Activated CD8-positive, alpha-beta memory T cell treated with anti-CD3 and anti-CD28 coated beads for 4 hours (primary cell): ENCODE measurements at places on chromosomes 7 and 10.

GRCh38 chr10:1343176-1343575, 287.0 kb downstream of the WDR37 start:
- no peak for DNase-seq

DNA sequence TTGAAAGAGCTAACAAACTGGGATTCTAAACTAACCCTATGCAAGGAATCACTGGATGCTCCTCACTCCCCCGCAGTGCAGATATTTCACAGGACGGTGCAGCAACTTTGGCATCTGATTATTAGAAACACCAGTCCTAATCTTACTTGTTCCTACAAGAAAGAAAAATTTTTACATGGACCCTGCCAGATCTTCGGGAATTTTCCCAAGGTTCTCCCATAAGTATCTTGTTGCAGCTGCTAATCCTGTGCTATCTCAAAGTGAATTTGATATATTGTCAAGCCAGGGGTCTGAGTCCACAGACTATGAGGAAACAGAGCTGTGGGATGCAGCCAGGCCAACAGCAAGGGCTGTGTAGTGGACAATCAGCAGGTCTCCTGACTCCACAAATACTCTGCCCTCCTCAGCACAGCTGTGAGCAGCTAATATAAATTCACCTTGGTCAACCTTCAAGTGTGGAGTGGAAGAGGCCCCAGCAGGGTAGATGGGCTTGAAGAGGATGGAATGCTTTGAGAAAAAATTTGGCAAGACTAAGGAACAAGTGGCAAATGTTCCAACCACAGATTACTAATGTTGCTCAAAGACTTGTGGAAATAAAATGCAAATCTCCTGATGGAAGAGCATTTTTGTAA, 25.6 kb downstream of the VSTM4 start:
- no peak for DNase-seq

GRCh38 chr10:82564353-82565196, 689.6 kb downstream of the NRG3 start:
- DNase-seq, result no peak

DNA sequence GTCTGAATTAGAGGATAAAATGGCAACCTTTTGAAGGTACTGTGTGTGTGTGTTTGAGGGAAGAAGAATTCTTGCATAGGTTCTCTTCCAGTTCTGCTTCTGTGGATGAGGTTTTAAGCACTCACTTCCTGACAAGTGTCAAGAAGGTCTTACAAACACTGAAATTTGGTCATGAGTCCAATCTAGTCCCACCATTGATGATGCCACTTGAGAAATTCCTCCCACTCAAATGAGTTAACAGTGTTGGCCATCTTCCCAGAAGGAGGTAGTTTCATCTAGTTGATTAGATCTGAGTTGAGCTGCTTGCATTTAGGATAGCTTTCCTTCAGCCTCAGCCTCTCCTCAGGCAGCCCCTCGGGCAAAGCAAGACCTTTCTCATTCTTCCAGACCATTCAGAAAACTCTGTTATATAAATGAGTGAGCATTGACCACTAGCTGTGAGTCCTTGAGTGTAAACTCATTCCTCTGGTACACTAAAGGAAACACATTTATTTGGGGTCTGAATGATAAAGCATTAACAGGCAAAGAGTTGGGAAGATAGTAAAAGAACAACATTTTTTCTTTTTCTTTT, 189.5 kb downstream of the TRIL start:
- no peak for DNase-seq

- no peak for DNase-seq
These were observed 265.4 kb upstream of the C7orf33 start for GRCh38 chr7:148325208-148325607.

- no peak for DNase-seq
These were observed 1.7 kb downstream of the ELFN1 start for GRCh38 chr7:1671594-1672451.

GRCh38 chr10:89975771-89976170, 274.4 kb downstream of the KIF20B start:
- no peak for DNase-seq

DNA sequence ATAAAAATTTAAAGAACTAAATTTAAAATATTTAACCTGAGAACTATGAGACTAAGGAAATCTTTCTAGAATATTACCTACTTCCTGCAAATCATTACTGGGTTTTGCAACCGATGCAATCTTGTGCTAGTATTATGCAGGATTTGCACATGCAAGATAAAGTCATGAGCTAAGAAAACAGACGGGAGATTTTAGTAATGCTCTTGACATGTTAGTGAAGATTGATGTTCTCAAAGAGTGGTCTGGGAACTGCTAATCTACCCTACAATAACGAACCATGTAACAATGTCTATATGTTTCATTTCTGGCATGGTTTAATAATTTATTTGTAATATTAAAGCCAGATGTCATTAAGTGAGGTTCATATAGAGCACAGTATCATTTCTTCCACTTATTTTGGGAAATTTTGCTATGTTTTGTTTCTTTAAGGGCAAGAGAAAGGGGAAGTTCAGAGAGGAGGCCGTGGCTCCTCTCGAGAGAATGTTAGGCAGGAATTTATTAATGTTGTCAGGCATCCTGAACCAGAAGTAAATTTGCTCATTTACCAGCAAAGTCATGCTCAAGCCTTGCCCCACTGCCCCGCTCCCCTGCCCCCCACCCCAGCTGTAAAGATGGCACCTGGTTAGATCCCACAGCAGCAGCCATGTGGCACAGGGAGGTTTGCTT, 22.8 kb downstream of the LRRC17 start:
- DNase-seq, result no peak

- no peak for DNase-seq
These were observed 286.9 kb downstream of the PTEN start for GRCh38 chr10:88150339-88150738.

- DNase-seq, result no peak
These were observed 635.7 kb upstream of the ANKRD30A start for GRCh38 chr10:36489611-36490228.

DNA sequence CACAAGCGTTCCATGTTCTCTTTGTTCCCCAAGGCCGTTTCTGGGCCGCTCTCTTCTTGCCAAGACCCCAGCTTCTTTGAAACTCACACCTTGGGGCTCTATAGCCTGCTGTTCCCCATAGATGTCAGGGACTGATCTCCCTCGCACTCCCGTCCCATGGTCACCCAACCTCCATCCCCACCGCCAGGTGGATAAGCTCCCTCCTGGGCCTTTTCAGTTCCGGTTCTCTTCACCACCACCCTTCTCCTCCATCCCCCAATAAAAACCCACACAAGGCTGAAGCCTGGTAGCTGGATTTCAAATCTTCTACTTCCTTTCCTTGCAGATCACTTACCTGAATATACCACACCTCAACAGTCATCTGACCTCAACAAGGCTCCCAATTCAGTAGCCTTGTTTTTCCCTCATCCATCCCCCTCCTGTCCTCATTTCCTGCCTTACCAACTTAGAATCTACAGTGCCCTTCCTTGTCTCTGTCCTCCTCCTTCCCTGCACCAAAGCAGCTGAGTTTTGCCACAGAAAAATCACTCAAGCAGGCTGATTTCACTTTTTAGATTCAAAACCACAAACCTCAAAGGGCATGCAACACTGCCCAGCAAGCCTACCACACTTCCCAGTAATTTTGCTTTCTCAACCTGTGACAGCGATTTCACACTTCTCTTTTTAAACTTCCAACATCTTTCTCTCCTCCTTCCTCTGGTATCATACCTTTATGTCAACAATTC, 7.7 kb downstream of the SLC37A3 start:
- no peak for DNase-seq

DNA sequence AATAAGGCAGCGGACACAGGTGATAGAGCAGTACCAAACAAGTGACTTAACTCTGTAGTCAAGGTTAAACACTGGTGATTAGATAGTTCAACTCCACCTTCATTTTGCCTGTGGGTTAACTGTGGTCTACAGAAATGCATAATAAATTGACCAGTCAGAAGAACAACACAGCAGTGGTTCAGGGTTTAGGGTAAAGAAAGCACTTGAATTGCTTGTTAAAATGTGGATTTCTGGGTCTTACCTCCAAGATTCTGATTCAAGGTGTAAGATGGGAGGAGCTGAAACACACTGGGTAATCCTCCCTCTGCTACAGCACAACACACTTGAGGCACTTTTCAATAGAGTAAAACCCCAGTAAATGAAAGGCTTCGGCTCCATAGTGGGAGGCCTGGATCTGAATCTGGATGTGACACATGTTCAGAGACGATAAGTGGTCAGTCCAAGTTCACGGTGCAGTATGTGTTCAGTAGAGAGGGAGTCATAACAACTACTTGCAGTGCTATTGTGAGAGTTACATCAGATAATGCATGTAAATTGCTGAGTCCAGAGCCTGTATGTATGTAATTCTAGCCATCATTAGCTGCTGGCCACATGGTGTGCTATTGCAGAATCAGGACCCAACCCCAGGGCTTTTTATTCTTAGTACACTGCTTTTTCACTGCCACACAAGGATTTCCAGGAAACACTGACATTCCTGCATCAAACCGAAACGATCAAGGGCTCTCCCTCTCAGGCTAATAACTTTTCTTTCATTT, 141.7 kb downstream of the SORCS1 start:
- no peak for DNase-seq

DNA sequence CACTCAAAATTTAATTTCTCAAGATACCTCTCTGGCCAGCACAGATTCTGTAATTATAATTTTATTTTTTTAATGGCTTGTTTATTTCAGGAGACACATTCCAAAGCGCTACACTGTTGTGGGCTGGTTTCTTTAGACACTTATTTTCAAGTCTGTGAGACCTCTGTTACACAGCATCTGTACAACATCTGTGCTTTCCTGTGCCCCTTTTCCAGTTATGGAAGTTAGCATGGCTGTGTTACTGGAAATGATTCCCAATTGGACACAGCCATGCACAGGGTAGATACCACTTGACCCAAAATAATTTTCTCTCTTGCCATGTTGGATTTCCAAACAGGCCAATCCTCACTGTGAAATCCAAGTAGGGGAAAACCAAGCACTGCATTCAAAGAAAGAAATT, 172.3 kb upstream of the ADCY1 start:
- no peak for DNase-seq

- no peak for DNase-seq
These were observed 207.5 kb downstream of the PAXIP1 start for GRCh38 chr7:154795437-154795836.

GRCh38 chr7:111094419-111094818, 3.5 kb downstream of the LRRN3 start:
- no peak for DNase-seq

- DNase-seq, result no peak
These were observed 68.1 kb upstream of the LEP start for GRCh38 chr7:128172963-128173362.

- DNase-seq, result no peak
These were observed 86.2 kb downstream of the HIBADH start for GRCh38 chr7:27576360-27576944.

- DNase-seq, result no peak
These were observed 191.8 kb upstream of the AOAH start for GRCh38 chr7:36916116-36916515.

- no peak for DNase-seq
These were observed 34.5 kb downstream of the ITPRIP start for GRCh38 chr10:104303594-104304355.

- no peak for DNase-seq
These were observed 57.8 kb downstream of the LGI1 start for GRCh38 chr10:93815304-93816096.
